ENCODE measurements at places on chromosomes 1 and 21. TPM values are rescaled to one million over a fixed set of nuclear protein-coding genes. Genes with fewer than 3 reads are reported as not detected.

The UBASH3A gene
- not detected for total RNA-seq

The TEX38 gene
- not detected for total RNA-seq

The UFC1 gene
- total RNA-seq, result 42.8 TPM

The CELA2B gene
- not detected for total RNA-seq

The ITGB2 gene
- total RNA-seq, result not detected

The SLC2A5 gene
- 3.1 TPM for total RNA-seq

The SLC9C2 gene
- not detected for total RNA-seq

The HPCAL4 gene
- not detected for total RNA-seq
